EH (cell line): ENCODE measurements at places on chromosomes 12 and 14.

GRCh38 chr12:52575256-52575655 lies 1.6 kb upstream of the KRT74 start:
- DNase-seq, result no peak

DNA sequence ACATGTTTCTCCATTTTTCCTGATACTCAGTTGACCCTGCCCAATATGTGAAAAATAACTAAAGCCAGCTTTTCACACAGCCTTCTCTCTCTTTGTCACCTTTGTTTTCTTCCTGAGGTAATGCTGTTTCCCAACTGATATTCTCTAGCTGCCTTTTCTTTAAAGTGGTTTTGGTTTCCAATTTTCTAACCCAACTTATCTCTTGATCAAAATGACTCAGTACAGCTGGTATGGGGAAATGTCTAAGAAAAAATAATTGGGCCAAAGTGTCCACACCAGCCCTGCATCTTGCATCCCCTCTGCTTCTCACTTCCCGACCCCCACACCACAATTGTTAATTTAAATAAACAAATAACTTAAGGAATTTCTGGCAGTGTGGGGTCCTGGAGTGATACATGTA lies 193.8 kb downstream of the SYT1 start:
- peak; percentile 57 for DNase-seq

GRCh38 chr12:123916729-123917128 lies 55.9 kb downstream of the CCDC92 start:
- DNase-seq, result peak; percentile 31

DNA sequence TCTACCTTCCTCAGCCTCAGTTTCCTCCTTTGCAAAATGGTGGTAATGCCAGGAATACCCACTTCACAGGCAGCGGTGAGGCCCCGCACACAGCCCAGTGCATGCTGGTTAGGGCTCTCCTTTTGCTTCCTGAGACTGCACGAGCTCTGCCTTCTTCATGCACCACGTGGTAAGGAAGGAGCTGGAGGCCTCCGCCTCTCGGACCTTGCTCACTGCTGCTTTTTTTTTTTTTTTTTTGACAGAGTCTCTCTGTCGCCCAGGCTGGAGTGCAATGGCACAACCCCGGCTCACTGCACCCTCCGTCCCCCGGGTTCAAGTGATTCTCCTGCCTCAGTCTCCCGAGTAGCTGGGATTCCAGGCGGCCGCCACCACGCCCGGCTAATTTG lies 18.1 kb downstream of the TAMALIN start:
- no peak for DNase-seq

GRCh38 chr12:65450625-65451024 lies 172.1 kb downstream of the MSRB3 start:
- DNase-seq, result no peak

DNA sequence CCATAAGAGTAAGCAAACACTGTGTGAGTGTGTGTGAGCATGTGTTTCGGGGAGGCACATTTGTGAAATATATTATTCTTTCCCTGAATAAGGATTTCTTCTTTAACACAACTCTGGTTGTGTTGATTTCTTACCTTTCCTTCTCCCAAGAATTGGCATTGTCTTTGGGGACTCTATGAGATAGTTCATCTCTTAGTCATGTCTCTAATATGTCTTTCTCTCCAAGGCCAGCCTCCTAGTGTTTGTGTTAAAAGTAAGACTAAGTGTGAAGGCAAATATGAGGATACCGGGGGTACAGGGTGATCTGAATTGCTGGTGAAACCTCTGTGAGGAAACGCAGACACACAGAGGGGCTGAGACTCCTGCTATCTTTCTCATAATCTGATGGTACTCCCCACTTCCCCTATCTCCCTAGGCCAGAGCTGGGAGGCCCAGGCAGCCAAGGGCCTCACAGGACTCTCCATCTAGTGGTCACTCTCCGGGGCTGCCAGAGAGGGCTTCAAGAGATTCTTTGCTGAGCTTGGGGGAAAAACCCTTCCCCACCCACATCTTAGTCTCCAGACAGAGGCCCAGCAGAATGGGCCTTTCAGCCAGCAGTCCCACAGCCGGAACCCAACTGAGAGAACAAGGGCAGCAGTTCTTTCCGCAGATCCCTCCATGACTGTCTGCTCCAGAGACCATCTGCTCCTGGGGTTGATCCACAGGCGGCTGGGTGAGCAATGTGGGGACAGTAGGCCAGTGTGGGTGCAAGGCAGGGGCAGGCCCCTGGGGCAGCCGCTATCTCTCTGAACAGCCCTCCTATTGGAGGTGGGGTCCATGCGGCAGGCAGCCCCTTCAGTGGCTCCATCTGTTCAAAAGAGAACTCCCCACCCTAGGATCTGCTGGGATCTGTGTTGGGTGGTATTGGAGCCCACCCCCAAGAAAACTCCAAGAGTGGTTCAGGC lies 5.8 kb upstream of the HOXC12 start:
- no peak for DNase-seq

DNA sequence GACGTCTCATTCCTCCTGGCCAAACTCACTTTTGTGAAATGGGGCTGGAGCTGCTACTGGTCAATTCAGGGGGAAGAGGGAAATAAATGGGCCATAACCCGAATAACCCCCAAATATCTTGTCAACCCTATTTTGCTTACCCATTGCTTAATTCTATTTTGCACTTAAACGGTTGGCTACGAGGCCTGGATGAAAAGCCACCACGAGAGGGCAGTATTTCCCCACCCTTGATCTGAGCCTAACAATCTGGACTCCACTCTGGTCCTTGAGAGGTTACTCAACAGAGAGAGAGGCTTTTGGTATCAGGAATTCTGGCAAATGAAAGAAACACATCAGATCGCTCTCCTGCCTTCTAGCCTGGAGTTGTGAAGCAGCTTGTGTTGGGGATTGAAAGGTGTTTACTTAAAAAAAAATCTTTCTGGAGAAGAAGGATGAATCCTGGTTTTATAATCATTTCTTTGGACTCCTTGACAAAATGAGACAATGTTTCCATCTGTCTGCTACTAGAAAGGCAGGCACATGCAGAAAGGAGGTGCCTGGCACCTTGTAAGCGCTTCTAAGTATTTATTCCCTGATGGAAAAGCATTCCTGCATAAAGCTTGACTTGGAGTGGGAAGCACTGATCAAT lies 22.4 kb upstream of the FBXO21 start:
- DNase-seq, result peak; percentile 74

- DNase-seq, result no peak
Measured at GRCh38 chr12:96084624-96085023, 49.2 kb upstream of the LTA4H start.

DNA sequence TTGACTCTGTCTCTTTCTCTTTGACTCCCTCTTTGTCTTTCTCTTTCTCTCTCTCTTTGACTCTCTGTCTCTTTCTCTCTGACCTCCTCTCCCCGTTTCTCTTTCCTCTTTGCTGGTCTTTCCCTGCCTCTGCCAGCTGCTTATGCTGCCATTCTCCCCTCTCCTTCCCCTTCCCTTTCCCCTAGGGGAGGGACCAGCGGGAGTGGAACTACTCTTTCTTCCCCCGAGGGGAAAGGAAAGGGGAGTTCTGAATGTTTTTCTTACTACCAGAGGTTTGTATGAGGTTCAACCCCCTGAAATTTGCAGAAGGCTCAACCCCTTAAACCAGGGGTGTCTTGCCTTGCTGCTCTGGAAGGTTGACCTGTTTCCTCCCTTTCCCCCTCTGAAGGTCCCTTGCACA lies 24.7 kb upstream of the RNASE1 start:
- no peak for DNase-seq

DNA sequence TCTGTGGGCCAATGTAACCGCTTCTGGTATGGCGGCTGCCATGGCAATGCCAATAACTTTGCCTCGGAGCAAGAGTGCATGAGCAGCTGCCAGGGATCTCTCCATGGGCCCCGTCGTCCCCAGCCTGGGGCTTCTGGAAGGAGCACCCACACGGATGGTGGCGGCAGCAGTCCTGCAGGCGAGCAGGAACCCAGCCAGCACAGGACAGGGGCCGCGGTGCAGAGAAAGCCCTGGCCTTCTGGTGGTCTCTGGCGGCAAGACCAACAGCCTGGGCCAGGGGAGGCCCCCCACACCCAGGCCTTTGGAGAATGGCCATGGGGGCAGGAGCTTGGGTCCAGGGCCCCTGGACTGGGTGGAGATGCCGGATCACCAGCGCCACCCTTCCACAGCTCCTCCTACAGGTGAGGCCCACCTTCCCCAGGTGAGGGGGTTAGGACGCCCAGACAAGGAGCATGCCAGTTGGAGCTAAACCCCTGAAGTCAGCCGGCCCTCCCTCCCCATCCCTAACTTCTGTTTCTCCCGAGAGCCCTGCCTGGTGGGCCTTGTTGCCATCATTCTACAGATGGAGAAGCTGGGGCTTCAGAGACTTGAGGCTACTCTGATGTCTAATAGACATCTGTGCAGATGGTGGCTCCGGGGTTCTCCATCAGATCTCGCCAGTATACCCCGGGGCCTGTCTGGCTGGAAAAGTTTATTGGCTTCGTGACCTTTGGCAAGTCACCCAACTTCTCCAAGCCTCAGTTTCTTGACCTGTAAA lies 25.3 kb downstream of the PAPLN start:
- no peak for DNase-seq

GRCh38 chr12:23458640-23459039 lies 490.8 kb downstream of the SOX5 start:
- no peak for DNase-seq

DNA sequence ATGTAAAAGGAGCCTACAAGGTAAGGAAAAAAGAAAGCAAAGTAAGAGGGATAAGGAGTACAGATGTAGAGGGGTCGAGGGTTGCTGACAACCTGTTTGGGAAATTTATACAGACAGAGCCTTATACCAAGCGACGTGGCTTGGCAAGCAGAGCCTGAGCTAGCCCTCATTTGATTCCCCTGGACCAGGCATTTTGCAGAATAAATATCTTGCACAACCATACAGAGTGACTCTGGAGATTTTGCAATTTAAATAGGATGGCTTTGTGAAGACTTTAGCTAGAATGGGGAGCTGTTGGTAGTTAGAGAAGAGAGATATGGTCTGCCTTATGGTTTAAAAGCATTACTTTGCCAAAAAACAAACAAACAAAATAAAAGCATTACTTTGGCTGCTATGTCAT lies 11.1 kb upstream of the ANO6 start:
- no peak for DNase-seq

DNA sequence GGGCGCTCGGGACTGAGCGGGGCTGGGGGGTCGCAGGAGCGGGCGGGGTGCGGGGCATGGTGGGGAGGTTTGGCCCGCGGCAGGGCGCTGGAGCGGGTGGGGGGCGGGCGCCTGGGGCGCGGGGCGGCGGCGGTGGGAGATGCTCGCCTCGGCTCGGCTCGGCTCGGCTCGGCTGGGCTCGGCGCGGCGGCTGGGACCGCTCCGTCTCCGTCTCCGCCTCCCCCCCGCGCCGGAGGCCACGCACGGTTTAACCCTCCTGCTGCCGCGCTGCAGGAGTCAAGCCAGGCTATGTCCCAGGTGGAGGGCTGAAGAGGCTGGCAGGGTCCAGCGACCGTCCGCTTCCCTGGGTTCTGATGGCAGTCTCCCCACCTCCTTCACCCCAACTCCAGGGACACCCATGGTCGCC lies at the start of gene PIANP:
Gene PIANP (minus strand): TSS at position 170 of the 406 bp plus-strand sequence. CDS start 2,754 bp downstream, outside the sequence.
- DNase-seq, result peak; percentile 50

DNA sequence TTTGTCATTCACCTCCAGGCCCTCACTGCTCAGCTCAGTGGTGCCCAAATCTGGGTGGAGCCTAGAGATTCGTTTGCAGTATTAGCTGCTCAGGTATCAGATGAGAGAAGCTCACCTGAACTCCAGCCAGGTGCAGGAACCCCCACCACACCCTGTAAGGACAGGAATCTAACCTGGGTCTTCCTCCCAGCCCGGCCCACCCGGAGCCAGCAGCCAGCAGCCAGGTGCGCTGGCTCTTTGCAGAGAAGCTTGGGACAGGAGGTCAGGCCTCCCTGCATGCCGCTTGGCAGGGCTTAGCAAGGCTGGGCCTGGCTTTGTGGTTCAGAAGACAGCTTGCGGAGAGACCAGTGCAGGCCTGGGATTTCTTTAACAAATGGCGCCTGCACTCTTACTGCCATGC lies 125.6 kb upstream of the MYL2 start:
- DNase-seq, result no peak

DNA sequence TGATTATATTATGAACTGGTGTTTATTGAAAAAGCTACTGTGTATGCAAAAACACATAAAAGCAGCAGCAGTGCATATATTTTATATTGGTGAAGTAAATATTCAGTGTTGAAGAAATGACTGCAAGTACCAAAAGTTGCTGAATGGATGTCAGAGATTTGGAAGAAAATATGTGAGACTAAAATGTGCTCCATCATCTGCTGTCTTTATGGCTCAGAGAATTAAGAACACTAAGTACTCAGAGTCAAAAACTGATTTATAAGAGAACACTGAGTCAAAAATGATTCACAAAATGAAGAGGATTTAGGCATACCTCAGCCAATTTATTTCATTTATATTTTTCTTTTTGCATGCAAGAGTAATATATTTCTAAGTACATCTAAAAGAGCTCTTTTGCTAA lies 86.3 kb upstream of the PDZRN4 start:
- no peak for DNase-seq

GRCh38 chr12:47079981-47080724 lies 394 bp upstream of the AMIGO2 start:
- DNase-seq, result peak; percentile 82

DNA sequence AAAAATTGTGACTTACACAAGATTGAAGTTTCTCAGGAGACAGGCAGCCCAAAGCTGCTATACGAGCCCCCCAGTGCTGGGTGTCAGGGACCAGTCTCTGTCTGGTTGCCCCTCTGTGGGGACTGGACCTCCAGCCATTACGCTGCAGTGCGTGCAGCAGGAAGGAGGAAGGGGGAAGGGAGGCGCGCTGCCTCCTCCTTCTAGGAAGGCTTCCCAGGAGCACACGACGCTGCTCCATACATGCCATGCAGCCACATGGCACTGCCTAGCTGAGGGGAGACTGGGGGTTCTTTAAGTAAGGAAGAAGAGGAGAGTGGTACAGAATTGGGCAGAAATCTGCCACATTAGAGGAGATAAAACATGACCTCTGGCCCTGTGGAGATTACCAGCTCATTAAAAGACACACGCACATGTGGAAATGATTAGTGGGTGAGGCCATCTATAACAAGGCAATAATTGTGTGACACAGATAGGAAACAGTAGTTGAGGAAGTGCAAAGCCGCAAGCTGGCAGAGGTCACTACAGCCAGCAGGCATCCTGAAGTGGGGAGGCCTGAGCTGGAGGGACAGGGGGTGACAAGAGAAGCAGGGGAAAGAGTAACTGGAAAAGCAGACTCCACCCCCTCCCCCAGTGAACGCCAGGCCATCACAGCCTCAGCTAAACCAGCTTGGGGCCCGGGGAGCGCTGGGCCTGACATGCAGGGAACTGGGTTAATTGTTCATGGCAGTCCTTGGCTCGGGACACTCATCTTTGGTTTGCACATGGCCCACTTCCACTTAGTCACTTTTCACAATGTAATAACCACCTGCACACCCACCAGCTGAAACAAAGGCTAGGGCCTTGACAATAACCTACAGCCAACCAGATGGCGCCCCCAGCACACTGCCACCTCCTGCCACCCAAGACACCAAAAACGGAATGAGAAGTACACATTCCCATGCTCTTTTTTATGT lies 39.6 kb downstream of the CCDC88C start:
- DNase-seq, result peak; percentile 54

GRCh38 chr14:88232771-88233170 lies 90.3 kb downstream of the KCNK10 start:
- DNase-seq, result no peak

- no peak for DNase-seq
Measured at GRCh38 chr12:79775355-79776027, 84.7 kb upstream of the PAWR start.
